ENCODE measurements at places on chromosomes 6 and 20. TPM values are rescaled to one million over a fixed set of nuclear protein-coding genes. Genes with fewer than 3 reads are reported as not detected.

AVP gene
- not detected for total RNA-seq

BRPF3 gene
- 31.7 TPM for total RNA-seq

GRCh38 chr6:33372526-33373123, 19.0 kb upstream of the KIFC1 start:
- DNase-seq = no peak

GRCh38 chr6:90040931-90041330, 146.7 kb downstream of the GJA10 start:
- DNase-seq = no peak

ABHD16B gene
- not detected for total RNA-seq

DNA sequence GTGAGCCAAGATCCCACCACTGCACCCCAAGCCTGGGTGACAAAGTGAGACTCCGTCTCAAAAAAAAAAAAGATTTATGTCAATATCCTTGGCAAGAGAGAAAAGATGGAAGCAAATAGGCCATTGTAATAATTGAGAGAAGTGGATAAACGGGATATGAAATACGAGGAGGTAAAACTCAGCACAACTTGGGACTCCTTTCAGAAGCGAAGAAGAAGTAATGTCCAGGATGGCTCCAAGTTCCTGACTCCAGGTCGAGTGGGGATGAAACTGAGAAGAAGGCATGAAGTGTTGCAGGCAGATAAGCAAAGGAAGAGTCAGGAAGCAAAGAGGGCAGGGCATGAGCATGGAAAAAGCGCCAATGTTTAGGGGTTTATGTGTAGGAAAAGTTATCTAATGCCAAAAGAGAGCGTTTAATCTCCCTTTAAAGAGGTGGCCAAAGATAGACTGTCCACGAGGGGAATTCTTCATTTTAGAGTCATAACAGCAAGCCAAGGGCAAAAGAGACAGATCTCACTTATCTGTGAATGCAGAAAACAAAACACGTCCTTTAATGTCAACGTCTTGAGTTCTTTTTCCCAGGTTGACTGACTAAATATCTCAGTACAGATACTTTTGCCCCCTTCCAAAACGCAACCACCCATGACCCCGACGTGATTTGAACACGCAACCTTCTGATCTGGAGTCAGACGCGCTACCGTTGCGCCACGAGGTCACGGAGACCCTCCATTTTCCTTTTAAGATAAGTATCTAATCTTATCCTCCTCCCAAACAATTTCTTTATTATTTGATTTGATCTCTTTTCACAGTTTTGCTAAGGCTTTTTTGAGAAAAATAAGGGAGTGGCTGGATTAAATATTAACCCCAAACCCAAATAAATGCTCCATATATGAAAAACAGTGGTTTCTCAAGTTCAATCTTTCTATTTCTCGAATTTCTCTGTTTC, 46.3 kb upstream of the BTN3A2 start:
- no peak for DNase-seq

GRCh38 chr6:11062715-11063114, 18.6 kb upstream of the ELOVL2 start:
- DNase-seq = no peak

SYNDIG1 gene
- total RNA-seq = 4.6 TPM

DNA sequence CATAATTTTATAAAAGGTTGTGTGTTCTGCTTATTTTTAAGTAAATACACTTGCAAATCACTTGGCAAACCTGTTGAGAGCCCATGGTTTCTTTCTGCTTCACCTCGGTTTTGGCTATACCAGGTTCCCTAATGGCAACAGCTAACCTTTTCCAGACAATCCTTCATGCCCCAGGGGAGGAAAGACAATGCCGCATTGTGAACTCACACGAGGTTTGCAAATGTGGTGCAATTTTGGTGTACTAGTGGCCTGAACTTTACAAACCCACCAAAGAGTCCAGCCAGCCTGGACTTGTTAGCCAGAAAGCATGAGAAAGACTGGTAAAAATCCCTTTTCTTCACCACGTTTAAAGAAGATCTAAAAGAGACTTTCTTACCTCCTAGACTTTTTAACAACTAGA, 84.8 kb upstream of the SOX4 start:
- no peak for DNase-seq

- no peak for DNase-seq
Observed at GRCh38 chr6:163404825-163405265, 9.7 kb upstream of the QKI start.

DNA sequence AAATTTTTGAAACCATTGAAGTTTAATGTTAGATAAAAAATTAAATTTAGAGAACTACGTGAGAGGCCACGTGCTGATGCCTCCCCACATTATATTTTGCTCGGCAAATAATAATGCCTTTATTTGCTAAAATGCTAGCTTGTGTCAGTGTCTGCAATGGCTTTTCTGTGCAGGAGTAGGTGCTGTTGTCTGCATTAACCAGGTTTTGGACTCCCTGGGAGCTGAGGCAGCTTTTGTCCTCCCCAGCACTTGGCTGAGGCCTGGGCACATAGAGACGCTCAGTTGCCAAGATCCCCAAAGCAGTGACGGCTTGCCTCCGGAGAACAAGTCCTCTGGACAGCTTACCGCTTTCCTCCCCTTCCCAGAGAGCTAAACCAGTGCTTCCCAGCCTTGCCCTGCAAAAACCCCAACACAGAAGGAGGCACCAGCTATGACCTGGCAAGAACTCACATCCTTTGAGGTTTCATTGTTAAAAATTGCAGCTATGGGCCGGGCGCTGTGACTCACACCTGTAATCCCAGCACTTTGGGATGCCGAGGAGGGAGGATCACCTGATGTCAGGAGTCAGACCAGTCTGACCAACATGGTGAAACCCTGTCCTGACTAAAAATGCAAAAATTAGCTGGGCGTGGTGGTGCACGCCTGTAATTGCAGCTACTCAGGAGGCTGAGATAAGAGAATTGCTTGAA, 59.9 kb downstream of the KAT14 start:
- no peak for DNase-seq

HLA-DPB1 gene
- 82.5 TPM for total RNA-seq

DNA sequence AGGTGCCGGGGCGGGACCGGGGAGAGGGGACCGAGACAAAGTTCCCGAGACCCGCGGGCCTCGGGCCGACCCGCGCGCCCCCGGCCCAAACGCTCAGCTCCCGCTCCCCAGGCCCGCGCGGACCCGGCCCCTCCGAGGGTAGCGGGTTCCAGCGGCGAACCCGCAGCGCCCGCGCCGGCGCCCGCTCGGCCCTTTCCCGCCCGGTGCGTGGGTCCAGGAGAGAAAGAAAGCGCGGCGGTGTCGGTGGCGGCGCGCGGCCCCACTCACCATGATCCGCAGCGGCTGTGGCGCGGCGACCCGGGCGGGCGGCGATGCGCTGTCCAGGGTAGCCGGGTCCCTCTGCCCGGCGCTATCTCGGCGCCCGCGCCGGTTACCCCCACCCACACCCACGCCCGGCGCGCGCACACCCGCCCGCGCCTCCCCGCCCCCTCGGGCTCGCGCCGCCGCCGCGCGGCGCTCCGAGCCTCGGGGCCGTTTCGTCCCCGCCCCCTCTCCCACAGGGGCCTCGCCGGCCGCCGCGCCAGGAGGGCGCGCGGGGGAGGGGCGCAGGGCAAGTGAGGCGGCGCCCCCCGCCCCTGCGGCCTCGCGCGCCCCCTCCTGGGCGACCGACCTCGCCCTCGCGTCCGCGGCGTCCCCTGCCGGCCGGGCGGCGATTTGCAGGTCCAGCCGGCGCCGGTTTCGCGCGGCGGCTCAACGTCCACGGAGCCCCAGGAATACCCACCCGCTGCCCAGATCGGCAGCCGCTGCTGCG, at the start of gene ELOVL2:
TSS of gene ELOVL2 (minus strand) at position 345 of the 751 bp plus-strand sequence. CDS start at position 270, 75 bp downstream.
- no peak for DNase-seq

DNA sequence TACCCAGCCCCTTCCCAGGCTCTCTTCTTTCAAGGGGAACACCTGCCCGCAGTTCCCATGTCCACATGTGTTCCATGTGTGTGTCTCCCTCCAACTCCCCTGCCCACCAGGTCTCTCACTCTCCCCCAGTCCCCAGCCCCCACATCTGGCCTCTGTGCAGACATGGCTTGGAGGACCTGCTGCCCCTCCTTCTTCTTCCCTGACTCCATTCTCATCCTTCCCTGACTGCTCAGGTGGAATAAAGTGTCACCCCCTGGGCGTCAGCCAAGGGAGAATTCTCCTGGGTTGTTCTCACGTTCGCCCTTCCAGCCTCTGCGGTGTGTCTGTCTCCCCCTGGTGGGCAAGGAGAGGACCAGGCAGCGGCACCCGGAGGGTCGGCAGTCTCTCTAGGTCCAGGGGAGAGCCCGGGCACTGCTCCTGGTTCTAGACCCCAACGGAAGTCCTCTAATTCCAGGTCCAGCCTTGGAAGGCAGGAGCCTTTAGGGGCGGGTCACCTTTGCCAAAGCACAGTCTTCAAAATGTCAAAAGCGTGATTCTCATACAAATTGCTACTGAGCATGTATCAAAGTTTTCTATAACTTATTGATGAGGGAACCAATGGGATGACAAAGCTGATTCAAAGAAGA, 50.5 kb downstream of the EBF4 start:
- DNase-seq = no peak

DNA sequence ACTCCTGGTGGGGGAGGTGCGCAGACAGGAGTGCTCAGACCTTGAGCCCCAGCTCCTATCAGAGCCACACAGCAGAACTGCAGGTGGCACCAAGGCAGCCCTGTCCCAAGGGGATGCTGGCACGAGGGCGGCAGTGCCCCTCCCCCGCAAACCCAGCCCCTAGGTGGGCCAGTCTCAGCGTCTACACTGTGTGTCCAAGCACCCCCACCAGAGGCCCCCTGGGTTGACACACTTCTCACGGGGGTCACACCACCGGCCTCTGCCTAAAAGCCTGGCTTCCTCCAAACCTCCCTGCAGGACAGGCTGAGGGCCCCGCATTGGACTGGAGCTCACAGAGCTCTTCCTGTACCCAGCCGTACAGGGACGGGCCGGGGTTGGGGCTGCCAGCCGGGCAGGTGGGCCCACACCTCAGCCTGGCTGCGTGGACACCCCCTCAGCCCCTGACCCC, 8.1 kb downstream of the SLC2A4RG start:
- no peak for DNase-seq

- no peak for DNase-seq
Observed at GRCh38 chr6:4671587-4672115, 104.6 kb upstream of the CDYL start.

DNA sequence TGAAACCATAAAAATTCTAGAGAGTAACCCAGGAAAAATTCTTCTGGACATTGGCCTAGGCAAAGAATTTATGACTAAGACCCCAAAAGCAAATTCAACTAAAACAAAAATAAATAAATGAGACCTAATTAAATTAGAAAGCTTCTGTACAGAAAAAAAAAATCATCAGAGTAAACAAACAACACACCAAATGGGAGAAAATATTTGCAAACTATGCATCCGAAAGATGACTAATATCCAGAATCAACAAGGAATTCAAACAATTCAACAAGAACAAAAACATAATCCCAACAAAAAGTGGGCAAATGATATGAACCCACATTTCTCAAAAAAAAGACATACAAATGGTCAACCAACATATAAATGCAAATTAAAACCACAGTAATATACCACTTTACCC, 242.6 kb upstream of the CDYL start:
- DNase-seq = no peak

DNA sequence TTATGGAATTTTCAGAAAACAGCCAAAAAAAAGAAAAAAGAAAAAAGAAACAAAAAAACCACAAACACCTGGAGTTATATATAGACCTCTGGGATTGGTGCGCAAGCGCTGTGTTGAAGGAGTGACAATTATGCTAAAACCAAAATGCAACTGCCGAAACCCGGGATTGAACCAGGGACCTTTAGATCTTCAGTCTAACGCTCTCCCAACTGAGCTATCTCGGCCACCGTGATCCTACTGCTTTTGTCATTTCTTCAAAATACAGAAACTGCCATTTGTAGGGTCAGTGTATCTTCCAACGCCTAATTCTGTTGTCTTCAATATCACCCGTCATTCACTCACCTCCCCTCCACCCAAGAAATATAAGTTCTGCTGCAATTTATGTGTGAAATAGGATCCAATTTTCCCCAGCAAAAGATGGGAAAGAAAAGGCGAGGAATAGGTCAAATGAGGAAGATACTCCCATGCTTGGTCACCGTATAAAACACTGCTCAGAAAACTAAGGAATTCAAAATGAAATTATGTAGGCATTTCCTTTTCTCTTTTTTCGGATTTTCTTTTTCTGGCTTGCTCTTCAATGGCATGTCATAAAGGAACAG, 116.0 kb downstream of the TRIM27 start:
- no peak for DNase-seq

DNA sequence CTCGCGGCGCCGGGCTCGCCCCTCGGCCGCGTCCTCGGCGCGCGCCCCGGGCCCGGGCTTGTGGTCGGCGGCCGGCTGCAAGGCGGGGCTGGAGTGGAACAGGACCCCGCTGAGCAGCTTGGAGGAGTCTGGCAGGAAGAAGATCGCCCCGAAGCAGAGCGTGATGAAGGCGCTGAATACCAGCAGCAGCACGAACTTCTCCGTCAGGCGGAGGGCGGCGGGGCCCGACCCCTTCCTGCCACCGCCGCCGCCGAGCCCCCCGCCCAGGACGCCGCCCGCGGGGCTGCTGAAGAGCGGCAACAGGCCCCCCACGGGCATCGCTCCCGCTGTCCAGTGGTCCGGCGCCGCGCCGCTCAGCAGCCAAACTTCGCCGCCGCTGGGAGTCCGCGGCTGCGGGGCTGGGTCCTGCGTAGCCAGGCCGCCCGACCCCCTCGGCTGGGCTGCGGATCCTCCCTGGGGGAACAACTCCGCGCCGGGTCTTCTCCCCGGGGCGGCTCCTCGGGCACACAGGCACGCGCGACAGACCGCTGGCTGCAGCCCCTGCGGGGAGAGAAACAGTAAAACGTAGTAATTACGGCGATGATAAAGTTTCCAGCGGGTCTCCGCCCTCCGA, 707 bp downstream of the MAN1A1 start:
- DNase-seq = no peak

DNA sequence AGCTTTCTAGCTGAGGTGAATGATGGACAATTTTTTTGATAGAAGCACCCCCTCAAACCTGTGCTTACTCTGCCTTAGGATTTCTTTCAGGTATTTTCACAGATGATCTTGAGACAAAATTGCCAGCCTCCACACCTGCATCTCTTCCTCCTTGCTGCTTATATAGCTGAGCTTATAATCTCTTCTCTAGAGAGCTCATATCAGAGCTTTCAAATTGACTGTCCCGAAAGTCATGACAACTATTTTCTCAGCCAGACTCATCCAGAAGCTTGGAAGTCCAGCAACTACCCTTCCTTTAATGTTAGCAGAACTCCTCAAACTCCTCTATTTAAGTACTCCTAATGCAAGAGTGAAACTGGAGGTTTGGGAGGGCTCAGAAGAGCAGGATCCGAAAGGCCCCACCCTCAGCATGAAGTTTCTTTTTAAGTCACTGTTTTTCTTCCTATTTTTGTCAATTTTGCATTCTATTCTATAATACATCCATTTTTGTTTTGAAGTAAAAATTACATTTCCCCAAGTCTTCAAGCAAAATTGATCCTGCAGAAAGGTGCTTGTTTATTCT, 12.7 kb downstream of the CGA start:
- DNase-seq = no peak

DNA sequence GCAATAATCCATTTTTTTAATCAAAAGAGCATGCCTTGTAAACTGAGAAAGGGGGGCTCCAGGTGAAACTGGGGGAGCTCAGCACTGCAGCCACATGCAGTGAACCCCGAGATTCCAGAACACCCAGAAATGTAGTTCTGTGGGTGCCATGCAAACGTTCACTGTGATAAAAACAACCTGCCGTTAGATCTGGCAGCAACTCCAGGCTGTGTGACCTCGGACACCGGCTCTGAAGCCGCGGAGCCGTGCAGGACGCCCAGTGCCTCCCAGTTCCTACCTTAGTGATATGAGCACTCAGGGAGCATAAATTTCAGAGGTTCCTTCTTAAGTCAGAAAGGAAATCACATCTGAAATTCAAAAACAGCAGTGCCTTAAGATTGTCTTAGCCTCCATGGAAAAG, 85.4 kb upstream of the THBS2 start:
- no peak for DNase-seq

GRCh38 chr20:50172347-50173013, 18.1 kb upstream of the CEBPB start:
- no peak for DNase-seq

Data from ureter (tissue), 1 donor.